ENCODE measurements at places on chromosomes 6 and 20.

- no peak for DNase-seq
Measured at GRCh38 chr6:65098349-65098748, 608.7 kb downstream of the EYS start.

GRCh38 chr20:63022501-63022900, 15.7 kb upstream of the BHLHE23 start:
- no peak for DNase-seq

- no peak for DNase-seq
Measured at GRCh38 chr6:37783856-37784584, 35.5 kb upstream of the ZFAND3 start.

- DNase-seq: no peak
Measured at GRCh38 chr6:143135325-143135724, 74.6 kb downstream of the AIG1 start.

GRCh38 chr6:141705431-141705830, 427.3 kb upstream of the GJE1 start:
- DNase-seq: no peak

GRCh38 chr20:45813489-45813888, 1.0 kb downstream of the UBE2C start:
- no peak for DNase-seq

DNA sequence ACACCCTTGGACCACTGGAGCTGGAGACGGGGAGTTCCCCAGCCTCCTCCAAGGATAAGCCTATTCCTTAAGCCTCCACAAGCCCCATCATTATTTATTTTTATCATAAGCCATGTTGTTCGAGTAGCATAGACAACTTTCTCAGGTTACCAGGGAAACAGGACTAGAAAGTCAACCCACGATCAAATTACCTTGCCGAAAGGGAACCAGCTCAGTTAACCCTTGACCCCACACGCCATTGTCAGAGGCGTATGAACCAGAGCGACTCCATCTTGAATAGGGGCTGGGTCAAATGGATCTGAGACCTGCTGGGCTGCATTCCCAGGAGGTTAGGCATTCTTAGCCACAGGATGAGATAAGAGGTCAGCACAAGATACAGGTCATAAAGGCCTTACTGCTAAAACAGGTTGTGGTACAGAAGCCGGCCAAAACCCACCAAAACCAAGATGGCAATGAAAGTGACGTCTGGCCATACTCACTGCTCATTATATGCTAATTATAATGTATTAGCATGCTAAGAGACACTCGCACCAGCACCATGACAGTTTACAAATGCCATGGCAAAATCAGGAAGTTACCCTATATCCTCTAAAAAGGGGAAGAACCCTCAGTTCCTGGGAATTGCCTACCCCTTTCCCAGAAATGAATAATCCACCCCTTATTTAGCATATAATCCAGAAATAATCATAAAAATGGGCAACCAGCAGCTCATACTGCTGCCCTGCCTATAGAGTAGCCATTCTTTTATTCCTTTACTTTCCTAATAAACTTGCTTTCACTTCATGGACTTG, 22.4 kb downstream of the SYNJ2 start:
- DNase-seq: no peak

GRCh38 chr6:31042806-31043205, 32.5 kb downstream of the MUC22 start:
- no peak for DNase-seq

- DNase-seq: no peak
Measured at GRCh38 chr6:107612762-107613415, 123.0 kb downstream of the SOBP start.
